ENCODE measurements at places on chromosomes 6 and 20. TPM values are rescaled to one million over a fixed set of nuclear protein-coding genes. Genes with fewer than 3 reads are reported as not detected.

The CCN5 gene
- not detected for total RNA-seq

The RSPH4A gene
- 0.13 TPM for total RNA-seq

The MLIP gene
- 10.8 TPM for total RNA-seq

The SIRPG gene
- not detected for total RNA-seq

The SLC16A10 gene
- not detected for total RNA-seq

The THBD gene
- total RNA-seq, result 139 TPM

The ZBTB24 gene
- 6.8 TPM for total RNA-seq

The CST4 gene
- not detected for total RNA-seq

The CCN6 gene
- not detected for total RNA-seq

The RNF182 gene
- 0.25 TPM for total RNA-seq

The ELOVL2 gene
- total RNA-seq, result not detected

The SIRPD gene
- not detected for total RNA-seq

The EEF1A2 gene
- total RNA-seq, result 0.32 TPM

The SLC4A11 gene
- total RNA-seq, result 4.3 TPM

The F13A1 gene
- not detected for total RNA-seq

The ACSS2 gene
- 41.9 TPM for total RNA-seq

The ZSCAN12 gene
- 3.6 TPM for total RNA-seq

The MROH8 gene
- 0.28 TPM for total RNA-seq

The ANGPT4 gene
- not detected for total RNA-seq

The FNDC1 gene
- total RNA-seq, result not detected

The PGC gene
- not detected for total RNA-seq

The OR2J3 gene
- total RNA-seq, result not detected

The FERMT1 gene
- total RNA-seq, result 2.2 TPM

The MUC21 gene
- not detected for total RNA-seq

The RAET1L gene
- total RNA-seq, result not detected

The COL19A1 gene
- not detected for total RNA-seq

The TUBB1 gene
- total RNA-seq, result not detected

The SYCP2 gene
- total RNA-seq, result 0.28 TPM

The MAFB gene
- 0.85 TPM for total RNA-seq

The UNC5CL gene
- total RNA-seq, result 0.07 TPM

The CFAP206 gene
- total RNA-seq, result 0.20 TPM

The DEK gene
- 149 TPM for total RNA-seq

The NRSN1 gene
- not detected for total RNA-seq

The RPS10 gene
- total RNA-seq, result 1,161 TPM

The PPARD gene
- total RNA-seq, result 7.4 TPM

The RNF146 gene
- 43.5 TPM for total RNA-seq

The FAM83C gene
- total RNA-seq, result not detected

The SCUBE3 gene
- total RNA-seq, result 0.53 TPM

The LST1 gene
- 0.14 TPM for total RNA-seq

All from pulmonary artery endothelial cell (primary cell).